ENCODE measurements at places on chromosomes 11 and 22.

- no peak for DNase-seq
These were observed 32.1 kb downstream of the ATXN10 start for GRCh38 chr22:45703758-45704157.

GRCh38 chr11:61827571-61828378, at the start of gene FADS2:
FADS2 (plus strand) TSS chr11:61828300; CDS start chr11:61828391, 91 bp downstream.
- DNase-seq: peak; percentile 95

GRCh38 chr11:63369971-63370588, 495 bp downstream of the SLC22A9 start:
- no peak for DNase-seq

GRCh38 chr11:120335556-120335907, 681 bp upstream of the ARHGEF12 start:
- no peak for DNase-seq

DNA sequence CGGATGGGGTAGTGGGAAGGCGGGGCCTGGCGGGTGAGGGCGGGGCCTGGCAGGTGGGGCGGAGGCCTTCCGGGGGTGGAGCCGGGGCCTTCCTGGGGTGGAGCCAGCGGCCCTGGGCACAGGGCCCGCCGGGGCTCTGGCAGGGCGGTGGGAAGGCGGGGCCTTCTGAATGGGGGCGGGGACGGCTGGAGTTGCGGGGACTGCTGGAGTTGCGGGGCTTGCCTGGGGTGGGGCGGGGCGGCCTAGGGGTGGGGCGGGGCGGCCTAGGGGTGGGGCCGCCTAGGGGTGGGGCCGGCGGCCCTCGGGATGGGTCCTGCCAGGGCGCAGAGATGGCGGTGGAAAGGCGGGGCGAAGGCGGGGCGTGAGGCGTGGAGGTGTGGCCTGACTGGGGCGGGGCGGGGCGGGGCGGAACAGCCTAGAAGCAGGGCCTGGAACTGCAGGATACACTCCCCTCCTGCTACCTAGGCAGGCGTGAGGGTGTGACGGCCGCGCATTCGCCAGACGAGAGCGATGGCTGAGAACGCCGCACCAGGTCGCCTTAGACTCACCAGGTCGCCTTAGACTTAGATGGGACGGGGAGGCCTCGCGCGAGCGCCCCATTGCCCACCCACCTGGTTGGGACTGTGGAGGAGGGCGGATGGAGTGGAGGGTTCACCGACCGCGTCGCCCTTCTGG, 19.3 kb downstream of the RRP7A start:
- DNase-seq: no peak

DNA sequence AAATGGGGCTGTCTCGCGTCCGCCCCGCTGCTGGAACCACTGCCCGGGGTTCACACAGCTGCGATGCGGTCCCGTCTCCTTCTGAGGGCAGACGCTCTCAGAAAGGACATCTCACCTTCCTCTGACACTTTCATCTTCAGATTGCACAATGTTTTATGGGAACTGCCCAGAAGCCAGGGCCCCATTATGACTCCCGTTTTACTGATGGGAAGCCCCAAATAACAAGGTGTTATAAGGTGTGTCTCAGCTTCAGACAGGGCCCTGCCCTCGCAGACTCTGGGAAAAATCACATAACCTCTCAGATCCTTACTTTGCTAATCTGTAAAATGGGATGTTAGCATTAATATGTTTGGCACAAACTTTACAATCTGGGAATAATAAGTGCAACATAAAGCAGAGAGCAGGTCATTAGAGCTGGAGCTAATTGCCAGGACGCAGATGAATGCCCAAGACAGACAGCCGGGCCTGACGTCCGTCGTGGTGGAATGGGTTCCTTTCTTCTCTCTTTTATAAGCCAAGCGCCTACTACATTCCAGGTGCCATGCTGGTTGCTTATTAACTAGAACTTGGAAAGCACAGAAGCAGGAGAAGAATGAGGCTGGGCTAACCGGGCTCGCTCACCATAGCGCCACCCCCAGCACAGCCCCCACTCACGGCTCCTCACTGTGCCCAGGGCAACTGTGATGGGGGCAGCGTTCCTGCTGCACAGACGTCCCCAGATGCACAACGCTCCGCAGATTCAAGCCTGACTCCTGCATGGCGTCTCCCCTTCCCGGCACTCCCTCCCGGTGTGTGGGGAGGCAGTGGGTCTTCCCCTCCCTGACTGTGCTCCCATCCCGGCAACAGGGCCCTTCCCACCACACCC, 43.8 kb downstream of the TRMU start:
- DNase-seq: no peak

GRCh38 chr11:77724636-77725035, 87.0 kb upstream of the CLNS1A start:
- no peak for DNase-seq

DNA sequence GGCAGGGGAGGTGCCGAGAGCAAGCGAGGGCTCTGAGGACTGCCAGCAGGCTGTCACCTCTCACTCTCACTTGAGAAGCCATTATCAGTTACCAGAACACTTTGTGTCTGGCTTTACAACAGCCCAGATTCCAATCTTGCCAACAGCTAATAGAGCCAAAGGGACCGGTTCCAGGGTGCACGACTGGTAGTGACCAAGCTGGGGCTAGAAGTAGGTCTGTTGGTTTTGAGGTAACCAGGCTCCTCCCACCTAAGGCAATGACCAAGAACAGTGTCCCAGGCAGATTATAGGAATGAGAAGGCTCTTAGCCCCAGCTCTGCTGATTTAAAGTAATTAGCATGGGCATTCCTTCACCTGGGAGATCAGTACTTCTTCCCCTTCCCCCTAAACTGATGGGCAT, 7.2 kb upstream of the IL10RA start:
- no peak for DNase-seq

DNA sequence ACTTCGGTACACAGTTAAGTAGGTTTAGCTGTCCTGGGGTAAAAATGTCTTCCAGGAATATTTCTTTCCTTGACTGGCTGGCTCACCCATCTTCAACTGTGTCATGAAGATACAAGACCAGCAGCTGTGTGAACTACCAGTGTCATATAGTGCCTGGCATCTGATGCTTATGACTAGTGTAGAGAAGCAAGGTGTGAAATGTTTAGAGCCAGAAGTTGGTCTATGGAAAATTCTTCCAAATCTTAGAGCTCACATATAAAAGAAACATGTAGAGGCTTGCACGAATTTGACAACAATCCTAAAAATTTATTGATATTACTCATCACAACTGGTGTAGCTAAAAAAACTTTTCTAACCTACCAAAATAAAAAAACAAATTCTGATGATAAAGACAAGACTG, 54.4 kb downstream of the ARL14EP start:
- DNase-seq: no peak

GRCh38 chr22:29269230-29269604, 1.1 kb downstream of the EWSR1 start:
- DNase-seq: peak; percentile 60

DNA sequence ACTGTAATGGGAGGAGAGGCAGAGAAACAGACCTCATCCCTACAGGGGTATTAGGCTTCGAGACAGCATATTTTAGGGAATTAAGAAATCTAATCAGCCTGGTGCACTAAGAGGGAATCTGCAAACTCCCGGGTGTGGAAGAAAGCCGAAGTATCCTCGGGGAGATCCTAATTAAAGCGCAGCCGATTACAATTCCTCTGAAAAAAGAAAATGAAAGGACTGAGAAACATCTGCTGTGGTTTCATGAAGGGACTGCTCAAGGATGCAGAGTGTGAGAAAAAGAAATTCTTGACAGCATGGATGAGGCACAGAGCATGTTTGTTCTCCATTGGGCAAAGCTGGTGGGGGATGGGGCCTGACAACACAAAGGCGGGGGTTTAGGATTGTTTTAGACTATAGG, 290.0 kb upstream of the LARGE1 start:
- DNase-seq: no peak

GRCh38 chr11:76164861-76165751, 41.2 kb downstream of the WNT11 start:
- no peak for DNase-seq
